ENCODE measurements at places on chromosomes 12 and 14.

- DNase-seq: no peak
These were observed 79.4 kb downstream of the C12orf75 start for GRCh38 chr12:105409801-105410471.

GRCh38 chr14:105493921-105494605, 3.0 kb downstream of the TEDC1 start:
- no peak for DNase-seq

DNA sequence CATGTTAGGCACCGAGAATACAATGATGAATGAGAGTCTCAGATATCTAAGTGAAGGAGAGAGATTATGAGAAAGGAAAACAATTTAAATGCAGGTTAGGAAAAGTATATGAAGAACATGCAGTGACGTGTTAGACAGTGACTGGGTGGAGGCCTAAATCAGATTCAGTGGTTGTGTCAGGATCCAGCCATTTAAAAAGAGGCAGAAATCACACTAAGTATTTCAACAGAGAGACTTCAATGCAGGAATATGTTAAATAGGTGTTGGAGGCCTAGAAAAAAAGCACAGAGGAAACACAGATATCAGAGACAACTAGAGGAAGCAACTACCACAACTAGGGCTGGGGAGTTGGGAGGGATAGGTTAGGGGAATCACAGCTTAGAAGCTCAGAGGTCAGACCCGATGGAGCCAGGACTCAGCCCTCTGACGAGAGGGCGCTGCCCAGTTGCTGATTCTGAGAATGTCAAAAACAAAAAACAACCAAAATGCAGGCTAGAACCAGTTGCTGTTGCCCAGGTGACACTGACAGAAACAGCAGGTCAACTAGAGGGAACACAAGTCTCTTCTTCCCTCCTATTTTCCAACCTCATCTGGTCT, 3.0 kb upstream of the GARIN2 start:
- DNase-seq: no peak

GRCh38 chr12:19665121-19665900, 226.0 kb downstream of the AEBP2 start:
- no peak for DNase-seq

DNA sequence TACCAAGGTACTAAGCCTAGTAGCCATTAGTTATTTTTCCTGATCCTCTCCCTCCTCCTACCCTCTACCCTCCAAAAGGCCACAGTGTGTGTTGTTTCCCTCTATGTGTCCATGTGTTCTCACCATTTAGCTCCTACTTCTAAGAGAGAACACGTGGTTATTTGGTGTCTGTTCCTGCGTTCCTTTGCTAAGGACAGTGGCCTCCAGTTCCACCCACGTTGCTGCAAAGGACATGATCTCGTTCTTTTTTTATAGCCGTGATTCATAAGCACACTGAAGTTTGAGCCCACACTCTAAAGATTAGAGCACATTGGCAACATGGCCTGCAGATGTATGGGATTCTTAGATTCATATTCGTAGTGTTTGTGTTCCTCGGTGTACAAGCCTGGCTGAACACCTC, 8.1 kb upstream of the STX2 start:
- DNase-seq: no peak

GRCh38 chr14:51447411-51447810, 204.3 kb upstream of the FRMD6 start:
- no peak for DNase-seq

- DNase-seq: no peak
These were observed 470.6 kb downstream of the BCAT1 start for GRCh38 chr12:24478254-24478653.

GRCh38 chr12:118034429-118035189, 18.1 kb downstream of the RFC5 start:
- no peak for DNase-seq

- DNase-seq: no peak
These were observed 91.2 kb downstream of the RGS6 start for GRCh38 chr14:72023128-72024042.

GRCh38 chr12:41402801-41403200, 214.7 kb downstream of the PDZRN4 start:
- DNase-seq: no peak

GRCh38 chr12:103369929-103370328, 125.8 kb downstream of the C12orf42 start:
- no peak for DNase-seq

Data from activated CD4-positive, alpha-beta memory T cell treated with anti-CD3 and anti-CD28 coated beads, Interleukin-2, amount 10 ng/mL, durations not matched to agents 7 days and 5 days (primary cell).